Suprapubic skin (tissue), 4 donors: ENCODE measurements at places on chromosomes 2 and 18. TPM values are rescaled to one million over a fixed set of nuclear protein-coding genes. Genes with fewer than 3 reads are reported as not detected.

GRCh38 chr2:110873056-110873502 lies 140.7 kb downstream of the ACOXL start:
- H3K27me3 ChIP-seq: peaks cover 8% of the 10 kb centered on the region
- no peak overlapping the region for H3K4me3 ChIP-seq
- H3K4me1 ChIP-seq: no peaks in the 10 kb centered on the region
- no peaks in the 10 kb centered on the region for H3K36me3 ChIP-seq

- no peaks in the 10 kb centered on the region for H3K36me3 ChIP-seq
- no peak for DNase-seq
- H3K4me3 ChIP-seq: no peak overlapping the region
- H3K4me1 ChIP-seq: no peaks in the 10 kb centered on the region
Measured at GRCh38 chr2:169462896-169463695, 16.2 kb upstream of the BBS5 start.

- DNase-seq: no peak
- no peak overlapping the region for H3K4me3 ChIP-seq
- no peaks in the 10 kb centered on the region for H3K4me1 ChIP-seq
- H3K27me3 ChIP-seq: no peaks in the 10 kb centered on the region
- no peak overlapping the region for H3K27ac ChIP-seq
- H3K36me3 ChIP-seq: no peaks in the 10 kb centered on the region
Measured at GRCh38 chr2:47660168-47660567, 122.8 kb upstream of the MSH6 start.

- H3K36me3 ChIP-seq: no peaks in the 10 kb centered on the region
- H3K4me3 ChIP-seq: peak overlapping the region; percentile 56
- no peaks in the 10 kb centered on the region for H3K27me3 ChIP-seq
- no peak for DNase-seq
Measured at GRCh38 chr2:42100683-42101205, 52.9 kb downstream of the PKDCC start.

DNA sequence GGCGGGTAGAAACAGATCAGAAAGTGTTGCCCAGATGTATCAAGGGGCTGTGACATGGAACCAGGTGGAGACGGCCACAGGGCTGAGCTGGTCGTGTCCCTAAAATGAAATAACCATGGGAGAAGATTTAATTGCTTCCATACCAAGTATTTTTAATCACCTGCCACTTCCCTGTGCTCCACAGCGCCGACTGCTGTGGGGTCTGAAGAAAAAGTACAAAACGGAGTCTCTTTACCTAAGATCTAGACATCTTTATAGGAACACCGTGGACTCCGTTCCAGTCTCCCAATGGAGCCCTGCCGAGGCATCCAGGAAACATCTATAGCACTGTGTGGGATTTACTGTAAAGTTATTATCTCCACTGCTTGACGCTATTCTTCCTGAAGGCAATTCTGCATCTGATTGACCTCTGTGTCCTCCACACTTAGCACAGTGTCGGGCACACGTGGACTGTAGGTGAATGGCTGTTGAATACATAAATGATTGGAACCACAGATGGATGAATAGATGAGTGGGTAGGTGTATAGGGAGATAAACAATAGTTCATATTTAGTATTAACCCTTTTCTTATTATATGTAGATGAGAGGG lies 21.6 kb upstream of the GYPC start:
- H3K4me3 ChIP-seq: no peak overlapping the region
- H3K36me3 ChIP-seq: no peaks in the 10 kb centered on the region
- no peak overlapping the region for H3K27ac ChIP-seq
- DNase-seq: no peak
- no peaks in the 10 kb centered on the region for H3K4me1 ChIP-seq

GRCh38 chr2:79660557-79660956 lies 147.7 kb downstream of the CTNNA2 start:
- DNase-seq: no peak
- H3K27ac ChIP-seq: no peak overlapping the region
- no peaks in the 10 kb centered on the region for H3K4me1 ChIP-seq
- H3K36me3 ChIP-seq: no peaks in the 10 kb centered on the region
- H3K27me3 ChIP-seq: no peaks in the 10 kb centered on the region

Gene PSTPIP2
- 23.1 TPM for total RNA-seq

Gene STRADB
- total RNA-seq: 23.3 TPM

DNA sequence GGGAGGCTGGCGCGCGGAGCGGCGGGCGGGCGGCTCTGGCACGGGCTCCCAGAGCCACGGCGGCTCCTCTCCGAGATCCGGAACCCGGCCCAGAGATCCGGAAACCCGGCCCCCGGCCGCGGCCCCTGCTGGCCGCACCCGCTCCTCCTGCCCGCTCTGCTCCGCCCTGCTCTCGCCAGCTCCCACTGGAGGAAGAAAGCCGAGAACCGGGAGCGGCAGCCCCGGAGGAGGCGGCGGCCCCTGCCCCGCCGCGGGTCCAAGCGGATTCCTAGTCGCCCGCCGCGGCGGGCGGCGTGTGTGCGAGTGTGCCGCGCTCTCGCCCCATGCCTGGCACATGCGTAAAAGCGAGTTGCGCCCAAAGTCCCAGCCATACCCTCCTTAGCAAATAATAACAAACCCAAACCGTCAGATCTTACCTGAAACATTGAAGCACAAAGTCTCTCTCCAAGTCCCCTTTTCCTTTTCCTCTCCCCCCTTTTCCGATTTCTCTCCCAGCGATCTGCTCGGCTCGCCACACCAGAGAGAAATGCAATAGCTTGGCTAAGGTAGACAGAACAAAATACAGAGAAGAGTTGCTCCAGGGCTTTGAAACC lies 108.7 kb upstream of the KCTD1 start:
- peak overlapping the region; percentile 72 for H3K4me3 ChIP-seq
- peaks cover 29% of the 10 kb centered on the region for H3K4me1 ChIP-seq
- H3K36me3 ChIP-seq: no peaks in the 10 kb centered on the region
- H3K27me3 ChIP-seq: peaks cover 22% of the 10 kb centered on the region

DNA sequence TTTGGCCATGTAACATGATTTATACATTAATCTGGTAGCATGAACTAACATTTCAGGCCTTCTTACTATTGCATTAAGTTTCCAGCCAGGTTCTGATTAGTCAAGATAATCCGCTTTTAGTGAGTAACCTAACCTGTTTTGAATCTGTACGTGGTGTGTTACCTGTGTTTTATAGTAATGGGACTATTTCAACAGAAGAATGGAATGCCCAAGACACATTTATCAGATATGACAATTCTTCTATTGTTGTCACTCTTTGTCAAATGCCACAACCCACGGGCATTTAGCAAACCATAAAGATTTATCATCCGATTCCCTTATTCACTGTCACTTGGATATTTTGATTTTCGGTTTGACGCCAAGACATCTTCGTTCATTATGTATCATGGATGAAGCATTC lies 117.9 kb downstream of the ETAA1 start:
- peaks cover 14% of the 10 kb centered on the region for H3K4me1 ChIP-seq
- no peaks in the 10 kb centered on the region for H3K36me3 ChIP-seq
- no peak overlapping the region for H3K27ac ChIP-seq
- no peaks in the 10 kb centered on the region for H3K27me3 ChIP-seq

- no peak overlapping the region for H3K27ac ChIP-seq
- no peaks in the 10 kb centered on the region for H3K36me3 ChIP-seq
Measured at GRCh38 chr18:7615840-7616239, 48.7 kb downstream of the PTPRM start.

DNA sequence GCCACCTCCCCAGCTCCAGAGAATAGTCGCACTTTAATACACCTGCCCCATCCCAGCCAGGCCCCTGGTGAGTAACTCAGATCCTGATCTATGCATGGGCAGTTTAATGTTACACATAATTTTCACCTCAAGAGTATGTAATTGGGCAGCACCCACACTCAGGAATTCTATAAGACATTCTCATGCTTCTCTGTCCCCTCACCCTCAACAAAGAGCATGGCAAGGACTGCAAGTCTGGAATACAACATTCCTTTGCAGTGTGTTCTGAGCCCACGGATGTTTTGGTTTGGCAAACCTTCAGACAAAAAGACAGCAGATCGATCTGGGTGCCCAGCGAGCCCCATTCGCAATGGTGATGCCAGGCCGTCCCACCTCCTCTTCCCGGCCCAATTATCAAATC lies 4.9 kb upstream of the SLC14A1 start:
- H3K27me3 ChIP-seq: peaks cover 4% of the 10 kb centered on the region
- DNase-seq: no peak
- no peak overlapping the region for H3K27ac ChIP-seq
- H3K4me3 ChIP-seq: no peak overlapping the region

DNA sequence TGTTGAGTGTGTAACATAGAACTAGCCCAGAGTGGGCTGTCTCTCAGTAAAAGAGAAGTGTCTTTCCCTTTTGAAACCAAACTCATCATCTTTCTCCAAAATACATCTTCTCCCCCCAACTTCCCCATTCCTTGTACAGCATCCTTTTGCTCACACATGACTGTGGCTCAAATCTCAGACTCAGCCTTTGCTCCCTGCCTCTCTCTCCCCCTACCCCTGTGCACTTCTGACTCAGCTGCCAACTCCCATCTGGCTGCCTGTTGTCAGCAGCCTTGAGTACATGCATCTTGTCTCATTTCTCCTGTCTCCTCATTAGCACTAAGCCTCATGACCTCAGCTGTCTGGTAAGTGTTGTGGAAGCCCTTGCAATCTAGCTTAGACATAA lies 18.1 kb upstream of the MGAT4A start:
- no peaks in the 10 kb centered on the region for H3K36me3 ChIP-seq
- DNase-seq: no peak
- H3K27ac ChIP-seq: peak overlapping the region; percentile 34
- no peaks in the 10 kb centered on the region for H3K27me3 ChIP-seq
- H3K4me3 ChIP-seq: no peak overlapping the region

- H3K36me3 ChIP-seq: no peaks in the 10 kb centered on the region
- no peak for DNase-seq
- no peaks in the 10 kb centered on the region for H3K27me3 ChIP-seq
- H3K27ac ChIP-seq: no peak overlapping the region
- H3K4me3 ChIP-seq: no peak overlapping the region
Measured at GRCh38 chr18:22385718-22386117, 32.0 kb downstream of the CTAGE1 start.

DNA sequence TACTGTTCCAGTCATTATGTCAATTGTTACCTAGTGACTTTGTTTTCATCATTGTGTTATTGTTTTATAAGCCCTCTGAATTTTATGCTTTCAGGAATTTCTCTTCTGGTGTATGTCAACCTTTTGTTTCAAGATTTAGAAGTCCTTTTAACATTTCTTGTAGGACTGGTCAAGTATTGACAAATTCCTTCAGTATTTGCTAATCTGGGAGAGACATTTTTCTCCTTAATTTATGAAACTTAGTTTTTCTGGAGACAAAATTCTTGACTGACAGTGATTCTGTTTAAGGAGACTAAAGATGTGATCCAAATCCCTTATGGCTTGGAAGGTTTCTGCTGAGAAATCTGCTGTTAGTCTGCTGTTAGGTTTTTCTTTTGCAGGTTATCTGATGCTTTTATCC lies 84.9 kb upstream of the NT5C1B start:
- no peaks in the 10 kb centered on the region for H3K36me3 ChIP-seq
- H3K4me3 ChIP-seq: no peak overlapping the region
- DNase-seq: no peak
- H3K27me3 ChIP-seq: no peaks in the 10 kb centered on the region
